Activated T-helper 1 cell treated with anti-CD3 and anti-CD28 coated beads, Interleukin-2, amount 50 U/mL, for 16 hours (primary cell): ENCODE measurements at places on chromosomes 16 and 17.
A peak's percentile ranks its signal among the peaks of the same experiment; 100 is the strongest.

GRCh38 chr16:29909391-29909790 is 9.1 kb downstream of the ASPHD1 start:
- DNase-seq = no peak

GRCh38 chr17:74697515-74697914 is 15.2 kb downstream of the CD300LF start:
- no peak for DNase-seq

GRCh38 chr17:47714773-47715396 is 18.2 kb upstream of the TBX21 start:
- DNase-seq = no peak

DNA sequence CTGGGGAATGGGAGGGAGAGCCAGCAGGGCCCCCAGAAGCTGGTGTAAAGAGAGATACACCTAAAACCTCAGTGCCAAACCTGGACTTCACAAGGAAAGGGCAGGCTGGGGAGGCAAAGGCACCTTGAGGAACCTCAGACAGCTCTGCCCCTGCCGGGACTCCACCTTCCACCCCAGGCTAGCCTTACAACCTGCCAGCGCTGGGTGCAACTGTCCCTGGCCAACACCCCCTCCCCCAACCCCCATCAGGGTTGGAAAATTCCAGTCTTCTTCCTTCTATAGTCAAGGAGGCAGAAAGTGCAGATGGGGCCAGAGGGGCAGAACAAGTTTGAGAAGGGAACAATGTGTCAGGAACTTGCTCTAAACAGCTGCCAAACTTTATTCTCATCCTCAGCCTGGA is 2.2 kb downstream of the YBX2 start:
- DNase-seq = no peak

- no peak for DNase-seq
These were observed 5.0 kb downstream of the ATP5PD start for GRCh38 chr17:75041656-75042280.

- DNase-seq = no peak
These were observed 450 bp upstream of the C1QBP start for GRCh38 chr17:5439446-5439764.

- peak; percentile 72 for DNase-seq
These were observed at the start of gene CORO1A for GRCh38 chr16:30183233-30184095. TSS of gene CORO1A (plus strand) at chr16:30183602. CDS start at chr16:30185210, 1,608 bp downstream.

GRCh38 chr16:4370570-4371356 is 885 bp upstream of the VASN start:
- no peak for DNase-seq

- no peak for DNase-seq
These were observed 218.1 kb upstream of the CDH8 start for GRCh38 chr16:62254372-62254771.

- DNase-seq = no peak
These were observed 52.6 kb downstream of the NOS2 start for GRCh38 chr17:27747462-27748359.

GRCh38 chr16:52515068-52515671 is 31.8 kb downstream of the TOX3 start:
- no peak for DNase-seq

- no peak for DNase-seq
These were observed 21.1 kb downstream of the RARA start for GRCh38 chr17:40329839-40330794.

DNA sequence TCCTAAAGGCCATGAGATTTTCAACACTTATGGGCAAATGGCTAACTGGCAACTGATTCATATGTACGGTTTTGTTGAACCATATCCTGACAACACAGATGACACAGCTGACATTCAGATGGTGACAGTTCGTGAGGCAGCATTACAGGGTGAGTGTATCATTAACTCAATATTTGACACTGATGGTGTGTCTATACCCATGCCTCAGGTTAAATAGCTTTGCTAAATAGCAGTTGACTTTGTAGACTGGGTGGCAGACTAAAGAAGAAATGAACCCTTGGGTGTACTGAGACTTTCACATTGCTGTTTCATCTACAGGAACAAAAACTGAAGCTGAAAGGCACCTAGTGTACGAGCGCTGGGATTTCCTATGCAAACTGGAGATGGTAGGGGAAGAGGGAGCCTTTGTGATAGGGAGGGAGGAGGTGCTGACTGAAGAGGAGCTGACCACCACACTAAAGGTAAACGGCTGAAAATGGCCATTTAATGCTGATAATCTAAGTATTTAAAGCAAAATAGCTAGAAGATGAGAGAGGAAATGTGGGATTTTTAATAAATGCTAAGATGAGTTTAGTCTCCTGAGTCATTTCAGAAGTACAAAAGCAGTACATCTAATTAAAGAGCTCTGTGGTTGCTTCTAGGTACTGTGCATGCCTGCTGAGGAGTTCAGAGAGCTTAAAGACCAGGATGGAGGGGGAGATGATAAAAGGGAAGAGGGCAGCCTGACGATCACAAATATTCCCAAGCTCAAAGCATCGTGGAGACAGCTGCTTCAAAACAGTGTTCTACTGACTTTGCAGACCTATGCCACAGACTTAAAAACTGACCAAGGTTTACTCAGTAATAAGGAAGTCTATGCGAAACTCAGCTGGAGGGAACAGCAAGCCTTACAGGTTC is 3.0 kb downstream of the SETD6 start:
- DNase-seq = no peak

DNA sequence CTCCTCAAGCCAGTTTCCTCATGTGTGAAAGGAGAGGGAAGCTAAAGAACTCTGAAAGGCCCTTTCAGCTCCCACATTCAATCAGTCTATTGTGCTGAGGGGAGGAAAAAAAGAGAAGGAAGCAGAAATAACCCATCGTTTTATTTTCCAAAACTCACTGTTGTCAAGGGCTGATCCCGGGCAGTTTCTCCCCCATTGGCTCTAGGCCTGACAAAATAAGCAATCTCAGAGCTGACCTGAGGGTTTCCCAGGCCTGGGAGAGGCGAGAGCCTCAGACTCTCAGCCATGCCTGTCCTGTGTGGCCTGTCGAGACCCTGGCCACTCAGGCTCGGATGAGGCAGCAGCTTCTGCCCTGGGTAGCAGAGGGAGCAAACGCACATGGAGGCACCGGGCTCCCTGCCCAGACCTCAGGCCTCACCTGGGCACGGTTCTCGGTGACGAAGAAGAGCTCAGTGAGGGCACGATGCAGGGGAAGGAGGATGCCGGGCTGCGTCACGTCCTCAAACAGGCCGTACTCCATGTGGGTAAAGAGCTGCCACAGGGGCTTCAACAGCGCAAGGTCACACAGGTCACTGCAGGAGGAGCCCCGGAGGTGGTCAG is 45.0 kb upstream of the ATP2A3 start:
- DNase-seq = no peak
